ENCODE measurements at places on chromosomes 5 and 9.

GRCh38 chr9:8514760-8515159, 715.2 kb upstream of the DMAC1 start:
- DNase-seq, result no peak

GRCh38 chr5:1827886-1828397, 26.7 kb downstream of the NDUFS6 start:
- DNase-seq, result no peak

DNA sequence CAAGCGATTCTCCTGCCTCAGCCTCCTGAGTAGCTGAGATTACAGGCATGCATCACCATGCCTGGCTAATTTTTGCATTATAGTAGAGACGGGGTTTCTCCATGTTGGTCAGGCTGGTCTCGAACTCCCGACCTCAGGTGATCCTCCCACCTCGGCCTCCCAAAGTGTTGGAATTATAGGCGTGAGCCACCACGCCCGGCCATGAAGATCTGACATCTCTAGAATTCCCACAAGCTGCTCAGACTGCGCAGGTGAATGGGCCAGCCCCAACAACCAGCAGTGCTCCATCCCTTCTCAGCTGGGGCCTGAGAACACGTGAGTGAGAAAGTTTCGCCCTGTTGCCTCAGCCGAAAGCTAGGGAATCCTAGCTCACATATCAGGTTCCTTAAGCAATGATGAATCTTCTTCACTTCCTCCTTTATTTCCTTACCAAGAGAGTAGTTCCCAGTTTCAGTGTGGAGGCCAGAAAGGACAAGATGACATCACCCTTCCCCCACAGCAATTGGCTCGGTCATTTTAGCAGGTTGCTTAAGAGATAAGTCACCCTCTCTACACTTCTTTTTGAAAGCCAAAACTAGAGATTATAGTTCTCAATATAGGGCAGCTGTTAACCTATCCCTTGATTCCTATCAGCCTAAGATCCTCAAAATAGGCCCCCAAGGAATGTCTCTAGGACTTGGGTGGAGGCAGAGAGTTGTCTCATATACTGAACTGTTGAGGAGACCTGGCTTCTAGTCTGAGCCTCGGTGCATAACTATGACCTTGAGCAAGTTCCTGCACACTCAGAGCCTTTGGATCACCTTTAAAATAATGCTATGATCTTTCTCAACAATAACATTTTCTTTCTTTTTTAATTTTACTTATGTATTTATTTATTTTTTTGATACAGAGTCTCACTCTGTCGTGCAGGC, 23.9 kb upstream of the PPP2CA start:
- DNase-seq, result no peak

DNA sequence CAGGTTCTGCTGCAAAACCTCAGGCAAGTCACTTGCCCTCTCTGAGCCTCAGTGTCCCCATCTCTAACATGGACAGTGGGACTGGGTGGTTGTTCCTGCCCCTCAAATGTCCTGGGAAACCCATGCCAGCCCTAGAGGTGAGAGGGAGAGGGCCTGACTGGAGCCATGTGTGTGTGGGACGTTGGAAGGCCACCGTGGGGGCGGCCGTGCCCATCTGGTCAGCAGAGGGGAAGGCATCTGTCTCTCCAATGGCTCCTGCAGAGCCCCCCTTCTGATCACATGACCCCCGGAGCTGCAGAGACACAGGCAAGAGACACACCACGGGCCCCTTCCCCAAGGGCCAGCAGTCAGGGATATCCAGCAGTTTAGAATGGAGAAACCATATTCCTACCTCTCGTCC, 1.7 kb downstream of the DNM1 start:
- DNase-seq, result no peak

DNA sequence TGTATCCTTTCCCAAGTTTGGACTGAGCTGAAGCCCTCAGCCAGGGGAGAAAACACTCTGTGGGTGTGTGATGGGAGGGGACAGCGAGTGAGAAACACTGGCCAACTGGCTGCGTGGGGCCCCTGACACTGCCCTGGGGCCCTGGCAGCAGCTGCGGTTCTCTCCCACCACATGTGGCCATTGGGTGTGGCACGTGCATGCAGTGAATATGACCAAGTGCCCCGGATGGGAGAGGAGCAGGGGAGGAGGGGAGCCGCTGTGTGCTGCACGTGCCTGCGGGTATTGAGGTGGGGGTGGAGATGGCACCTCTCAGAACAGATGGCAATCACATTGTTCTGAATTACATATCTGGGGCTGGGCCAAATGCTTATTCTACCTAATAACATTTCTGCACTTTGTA, 242.4 kb upstream of the PCSK5 start:
- DNase-seq, result no peak

DNA sequence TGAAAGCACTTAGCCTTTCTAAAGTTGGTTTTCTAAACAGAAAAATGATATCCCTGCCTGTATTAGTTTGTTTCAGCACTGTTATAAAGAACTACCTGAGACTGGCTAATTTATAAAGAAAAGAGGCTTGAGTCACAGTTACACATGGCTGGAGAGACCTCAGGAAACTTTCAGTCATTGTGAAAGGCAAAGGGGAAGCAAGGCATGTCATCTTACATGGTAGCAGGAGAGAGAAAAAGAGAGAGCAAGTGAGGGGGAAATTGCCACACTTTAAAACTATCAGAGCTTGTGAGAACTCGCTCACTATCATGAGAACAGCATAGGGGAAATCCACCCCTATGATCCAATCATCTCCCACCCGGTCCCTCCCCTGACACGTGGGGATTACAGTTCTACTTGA, 64.9 kb downstream of the FAM170A start:
- no peak for DNase-seq

All from dermis microvascular lymphatic vessel endothelial cell (primary cell).